ENCODE measurements at places on chromosomes 2 and 18. TPM values are rescaled to one million over a fixed set of nuclear protein-coding genes. Genes with fewer than 3 reads are reported as not detected.

DNA sequence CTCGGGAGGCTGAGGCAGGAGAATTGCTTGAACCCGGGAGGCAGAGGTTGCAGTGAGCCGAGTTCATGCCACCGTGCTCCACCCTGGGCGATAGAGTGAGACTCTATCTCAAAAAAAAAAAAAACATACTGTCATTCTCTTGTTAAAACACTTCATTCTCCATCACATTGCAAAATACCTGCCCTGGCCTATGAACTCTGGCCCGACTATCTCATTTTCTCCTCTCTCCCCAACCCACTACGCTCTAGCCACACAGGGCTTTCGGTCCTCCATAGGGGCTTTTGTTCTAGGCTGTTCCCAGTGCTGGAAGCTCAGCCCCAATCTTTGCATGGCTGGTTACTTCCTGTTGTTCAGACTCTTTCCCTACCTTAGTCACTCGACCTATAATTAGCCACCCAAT is 10.3 kb downstream of the CEP76 start:
- no peak for DNase-seq

GRCh38 chr2:68385220-68385906 is 20.3 kb downstream of the PLEK start:
- no peak for DNase-seq

GRCh38 chr2:231332388-231332787 is 63.1 kb upstream of the B3GNT7 start:
- DNase-seq: no peak

DNA sequence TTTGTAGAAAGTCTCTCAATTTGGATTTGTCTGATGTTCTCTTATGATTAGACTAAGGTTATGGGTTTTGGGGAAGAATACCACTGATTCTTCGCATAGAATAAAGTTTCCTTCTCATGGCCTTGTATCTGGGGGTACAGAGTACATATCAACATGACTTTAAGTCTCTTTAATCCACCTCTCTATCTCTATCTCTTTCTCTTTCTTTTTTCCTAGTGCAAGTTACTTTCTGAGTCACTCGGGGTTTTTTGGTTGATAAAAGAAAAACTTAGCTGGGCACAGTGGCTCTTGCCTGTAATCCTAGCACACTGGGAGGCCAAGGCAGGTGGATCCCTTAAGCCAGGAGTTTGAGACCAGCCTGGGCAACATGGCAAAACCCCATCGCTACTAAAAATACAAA is 100.1 kb upstream of the MAP4K3 start:
- DNase-seq: no peak

DNA sequence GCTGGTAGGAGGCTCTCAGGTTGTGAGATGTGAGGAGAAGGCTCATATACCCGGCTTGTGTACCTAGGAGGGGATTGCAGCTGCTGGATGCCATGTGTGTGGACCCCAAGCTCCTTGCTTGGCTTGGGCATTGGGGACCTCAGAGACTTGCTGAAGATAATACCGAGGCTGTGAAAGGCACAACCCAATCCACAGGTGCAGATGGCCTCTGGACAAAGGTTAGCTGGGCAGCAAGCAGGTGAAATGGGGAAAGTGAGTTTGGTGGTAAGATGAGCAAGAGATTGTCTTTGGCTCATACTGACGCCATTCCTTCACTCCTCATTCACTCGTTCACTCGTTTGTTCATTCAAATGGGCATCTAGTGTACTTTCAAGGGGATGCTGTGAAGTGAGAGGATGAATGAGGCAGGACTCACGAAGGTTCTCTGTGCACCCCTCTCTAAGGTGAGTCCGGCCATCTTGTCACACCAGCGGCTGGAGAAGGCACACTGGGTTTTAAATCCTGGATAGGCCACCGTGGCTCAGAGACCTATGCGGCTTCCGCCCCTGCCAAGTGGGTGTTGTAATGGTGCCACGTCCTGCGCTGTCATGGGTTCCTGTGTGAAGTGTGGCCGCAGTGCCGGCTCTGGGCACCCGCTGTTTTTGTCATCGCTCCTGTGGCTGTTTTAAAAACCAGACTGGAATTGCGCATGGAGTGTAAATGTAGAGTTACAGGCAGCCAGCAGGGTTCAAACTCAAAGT is 13.7 kb downstream of the FBLN7 start:
- DNase-seq: no peak

GRCh38 chr2:198054299-198054698 is 249.9 kb downstream of the PLCL1 start:
- DNase-seq: no peak

DNA sequence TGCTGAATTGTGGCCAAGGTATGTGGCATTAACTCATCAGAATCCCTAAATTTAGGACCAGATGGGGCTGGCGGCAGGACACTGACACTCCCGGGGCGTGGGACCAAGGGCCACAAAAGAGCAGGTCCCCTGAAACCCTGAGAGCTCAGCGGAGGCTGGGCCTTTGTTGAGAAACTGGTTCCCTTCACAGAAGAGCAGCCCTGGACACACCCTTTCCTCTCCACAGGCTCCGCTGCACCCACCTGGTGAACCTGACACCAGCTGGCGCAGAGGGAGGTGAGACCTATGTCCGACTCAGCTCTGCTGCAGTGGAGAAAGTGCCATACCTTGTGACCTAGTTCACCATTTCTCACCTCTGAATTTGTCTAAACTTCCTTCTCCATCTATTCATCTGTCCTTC is 119.5 kb downstream of the RTP5 start:
- DNase-seq: no peak

DNA sequence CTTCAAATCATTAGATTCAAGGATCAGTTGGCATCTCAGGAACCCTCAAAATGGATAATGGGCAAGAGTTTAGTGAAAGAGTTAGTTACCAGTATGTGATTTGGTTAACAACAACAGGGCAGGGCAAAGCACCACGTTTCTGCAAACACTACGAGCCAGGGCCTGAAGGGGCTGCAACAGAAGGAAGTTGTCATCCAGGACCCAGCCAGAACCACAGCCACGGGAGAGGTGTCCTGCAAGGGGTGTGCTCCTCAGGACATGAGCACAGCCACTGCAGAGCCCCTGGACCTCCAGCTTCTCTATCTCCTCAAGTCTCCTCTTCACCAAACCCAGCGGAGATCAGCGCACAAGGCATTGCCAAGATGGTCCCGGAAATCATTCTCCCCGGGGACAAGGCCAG is 173.3 kb upstream of the PIEZO2 start:
- DNase-seq: no peak

- DNase-seq: no peak
Measured at GRCh38 chr2:167842047-167842446, 405.3 kb downstream of the STK39 start.

DNA sequence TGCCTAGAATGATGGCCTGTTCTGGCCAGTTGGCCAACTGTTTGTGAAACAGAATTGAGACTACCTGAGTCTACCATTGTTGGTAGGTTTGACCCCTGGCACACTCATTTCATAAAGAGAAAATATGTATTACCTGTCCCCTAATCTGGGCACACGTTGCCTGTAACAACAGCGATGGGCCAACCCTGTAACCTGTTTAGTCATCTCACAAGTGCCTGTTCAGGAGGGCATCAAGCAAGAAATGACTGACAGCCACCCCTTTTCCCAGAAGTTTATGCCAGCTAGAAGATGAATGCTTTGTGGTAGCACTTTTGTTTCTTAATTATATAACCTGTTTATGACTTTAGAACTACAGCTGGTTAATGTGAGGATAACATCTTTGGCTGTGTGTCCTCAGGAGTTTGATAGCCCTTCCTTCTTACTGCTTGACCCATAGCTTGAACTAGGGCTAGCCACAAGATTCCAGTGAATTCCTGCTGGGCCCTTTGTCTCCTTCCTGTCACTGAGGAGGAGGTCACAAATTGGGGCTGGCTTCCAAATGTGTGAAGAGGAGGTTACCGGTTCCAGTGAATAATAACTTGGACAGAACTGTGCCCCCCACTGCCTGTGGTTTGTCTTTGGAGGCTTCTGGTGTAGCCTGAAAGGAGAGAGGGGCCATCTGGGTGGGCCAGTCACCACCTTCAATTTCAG is 273.9 kb upstream of the EPAS1 start:
- DNase-seq: no peak

GRCh38 chr2:224731665-224732064 is 15.5 kb upstream of the CCDC195 start:
- DNase-seq: no peak

DNA sequence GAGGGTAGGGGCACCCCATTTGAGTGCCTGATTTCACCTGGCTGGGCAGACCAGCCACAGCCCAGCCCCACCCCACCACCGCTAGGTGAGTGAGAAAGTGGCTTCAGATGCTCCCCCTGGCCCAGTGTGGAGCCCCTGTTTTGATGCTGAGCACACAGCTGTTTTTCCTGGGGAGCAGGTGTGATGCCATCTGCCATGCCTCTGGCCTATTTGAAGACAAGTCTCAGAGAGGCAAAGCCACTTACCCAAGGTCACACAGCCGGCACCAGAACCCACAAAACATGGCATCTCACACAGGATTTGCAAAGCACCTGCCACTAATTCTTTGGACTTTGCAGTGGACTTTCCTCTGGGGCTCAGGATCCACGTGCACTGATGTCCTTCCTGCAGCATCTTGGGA is 131.3 kb downstream of the INHBB start:
- no peak for DNase-seq

- DNase-seq: no peak
Measured at GRCh38 chr18:67582488-67582887, 66.0 kb upstream of the DSEL start.

- peak; percentile 20 for DNase-seq
Measured at GRCh38 chr2:234491281-234491680, 5.6 kb downstream of the ARL4C start.

GRCh38 chr18:75141166-75141565 is 67.8 kb downstream of the PTGR3 start:
- DNase-seq: no peak

Gene TNS1
- 1.8 TPM for total RNA-seq

Gene C2orf80
- not detected for total RNA-seq

Gene KCNG2
- total RNA-seq: not detected

Gene SS18
- total RNA-seq: 52.8 TPM

Gene TNFRSF11A
- 2.5 TPM for total RNA-seq

Gene FAHD2B
- 21.5 TPM for total RNA-seq

Gene PLCL1
- total RNA-seq: 0.71 TPM

Gene OXER1
- 0.11 TPM for total RNA-seq

Gene RAD51AP2
- total RNA-seq: not detected

Gene FSHR
- total RNA-seq: not detected

Gene HOXD1
- total RNA-seq: not detected

Gene DYSF
- 3.6 TPM for total RNA-seq

Gene AQP12B
- total RNA-seq: not detected
